SIG-M5 (cell line): ENCODE measurements at places on chromosomes 4 and X.

DNA sequence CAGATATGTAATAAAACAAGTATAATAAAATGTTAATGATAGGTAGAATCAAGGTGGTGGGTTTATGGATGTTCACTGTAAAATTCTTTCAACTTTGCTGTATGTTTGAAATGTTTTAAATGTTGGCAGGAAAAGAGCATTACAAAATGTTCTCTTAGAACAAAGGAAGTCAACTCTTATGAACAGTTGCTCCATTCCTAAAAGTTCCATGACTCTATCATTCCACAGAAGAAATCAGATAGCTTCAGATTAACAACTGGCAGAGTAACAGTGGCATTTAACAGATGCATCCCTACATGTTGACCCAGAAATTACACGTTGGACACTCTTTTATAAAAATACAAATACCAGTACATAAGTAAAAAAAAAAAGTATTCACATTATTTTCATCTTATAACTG lies 2023.7 kb downstream of the ARAP2 start:
- DNase-seq = no peak

DNA sequence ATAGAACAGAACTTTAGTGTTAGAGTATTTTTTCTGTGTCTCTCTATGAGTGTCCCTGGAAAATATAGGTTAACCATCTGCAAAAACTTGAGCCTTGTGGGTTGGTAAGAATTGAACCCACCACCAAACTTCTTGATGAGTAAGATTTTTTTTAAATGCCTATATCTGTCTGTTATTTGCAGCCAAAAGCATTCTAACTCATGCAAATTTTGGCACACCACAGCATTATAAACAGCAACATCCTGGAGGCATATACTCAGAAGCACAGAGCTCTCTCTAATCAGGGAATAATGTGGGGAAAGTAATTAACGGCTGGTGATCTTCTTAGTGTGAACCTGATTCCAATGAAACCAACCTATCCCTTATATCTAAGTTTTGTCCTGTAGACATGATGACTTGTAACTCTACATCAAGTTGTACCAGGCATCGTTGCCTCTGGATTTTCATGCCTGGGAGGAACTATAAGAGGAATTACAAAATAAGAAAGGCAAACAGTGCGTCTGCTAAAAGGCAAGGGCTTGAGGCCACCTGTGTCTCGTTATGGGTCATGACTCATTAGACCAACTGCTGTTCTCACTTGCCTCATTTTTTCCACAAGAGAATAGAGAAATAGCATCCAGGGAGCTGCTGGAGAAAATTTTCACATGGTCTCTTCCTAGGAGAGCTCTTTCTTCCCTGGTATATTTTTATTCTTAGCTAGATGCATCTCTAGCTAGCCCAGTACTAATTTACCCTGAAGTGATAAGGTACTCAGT lies 202.4 kb downstream of the CHIC2 start:
- DNase-seq = no peak

- DNase-seq = no peak
Observed at GRCh38 chr4:186666750-186667149, 56.9 kb downstream of the FAT1 start.

DNA sequence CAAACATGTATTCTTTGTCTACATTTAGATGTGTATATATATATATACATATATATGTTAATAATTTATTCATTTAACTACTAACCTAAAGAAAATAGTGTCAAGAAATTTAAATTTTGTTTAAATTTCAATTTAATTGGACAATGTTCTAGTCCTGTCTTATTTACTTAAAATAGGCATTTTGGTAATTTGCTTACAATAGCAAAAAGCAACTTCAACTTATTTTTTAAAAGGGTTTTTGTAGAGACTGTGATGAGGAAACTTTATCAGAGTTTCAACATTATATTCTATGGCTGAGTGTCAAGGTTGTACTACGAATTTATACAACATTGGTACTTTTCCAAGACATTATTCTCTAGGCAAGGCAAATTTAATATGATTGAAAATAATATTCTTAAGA lies 212.0 kb upstream of the ARSJ start:
- DNase-seq = no peak

DNA sequence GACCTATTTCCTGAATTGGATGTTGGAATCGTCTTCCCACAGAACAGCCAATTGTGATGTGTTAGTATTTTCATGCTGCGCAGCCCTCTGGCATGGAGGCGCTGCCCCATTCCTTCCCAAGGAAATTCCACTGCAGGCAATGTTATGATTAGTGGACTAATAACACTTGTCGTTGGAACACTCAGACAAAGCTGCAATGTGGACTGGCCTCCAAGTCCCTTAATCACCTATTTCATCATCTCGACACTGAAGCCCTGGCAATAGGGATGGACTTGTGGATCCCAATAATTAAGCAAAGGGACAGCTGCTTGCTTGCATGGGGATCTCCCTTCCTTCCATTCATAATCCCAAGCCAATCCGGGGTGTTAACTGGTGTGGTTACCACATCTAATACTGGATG lies 78.8 kb upstream of the PLAC1 start:
- DNase-seq = no peak
